NB4 (cell line): ENCODE measurements at places on chromosomes 16 and 17.

GRCh38 chr17:27038676-27039075 is 255.2 kb upstream of the WSB1 start:
- peak; percentile 72 for DNase-seq

- peak; percentile 89 for DNase-seq
Observed at GRCh38 chr16:53224951-53225533, 170.3 kb downstream of the CHD9 start.

DNA sequence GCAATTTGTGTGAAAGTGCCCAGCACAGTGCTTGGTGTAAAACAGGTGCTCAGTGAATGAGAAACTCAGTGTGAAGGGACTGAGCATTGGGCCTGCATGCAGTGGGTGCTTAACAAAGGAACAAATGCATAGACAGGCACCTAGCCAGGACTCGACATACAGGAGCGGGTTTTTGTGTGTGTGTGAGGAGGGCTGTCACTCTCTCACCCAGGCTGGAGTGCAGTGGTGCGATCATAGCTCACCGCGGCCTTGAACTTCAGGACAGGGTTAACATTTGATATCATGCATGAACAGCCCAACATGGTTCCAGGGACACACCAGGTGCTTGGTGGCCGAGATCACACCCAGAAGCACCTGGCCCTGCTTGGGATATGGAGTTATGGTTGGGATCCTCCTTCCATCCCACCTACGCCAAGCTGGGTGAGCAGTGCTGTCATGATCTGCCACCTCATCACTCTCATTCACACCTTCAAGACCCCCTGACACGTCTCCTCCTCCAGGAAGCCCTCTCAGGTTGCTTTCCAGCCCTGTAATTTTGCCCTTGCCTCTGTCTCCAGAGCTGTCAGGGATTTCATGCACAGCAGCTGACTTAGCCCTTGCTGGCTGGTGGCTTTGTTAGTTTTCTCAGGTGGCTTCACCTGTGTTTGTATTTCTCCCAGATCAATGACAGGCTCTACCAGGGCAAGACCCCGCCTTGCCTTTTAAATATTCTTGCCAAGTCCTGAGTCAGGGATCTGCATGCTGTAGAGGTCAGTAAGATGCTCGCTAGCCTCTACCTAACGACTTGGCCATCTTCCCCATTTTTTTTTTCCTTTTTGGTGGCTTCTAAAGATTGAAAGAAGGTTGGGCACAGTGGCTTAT is 66.4 kb downstream of the OR1D5 start:
- DNase-seq = no peak

DNA sequence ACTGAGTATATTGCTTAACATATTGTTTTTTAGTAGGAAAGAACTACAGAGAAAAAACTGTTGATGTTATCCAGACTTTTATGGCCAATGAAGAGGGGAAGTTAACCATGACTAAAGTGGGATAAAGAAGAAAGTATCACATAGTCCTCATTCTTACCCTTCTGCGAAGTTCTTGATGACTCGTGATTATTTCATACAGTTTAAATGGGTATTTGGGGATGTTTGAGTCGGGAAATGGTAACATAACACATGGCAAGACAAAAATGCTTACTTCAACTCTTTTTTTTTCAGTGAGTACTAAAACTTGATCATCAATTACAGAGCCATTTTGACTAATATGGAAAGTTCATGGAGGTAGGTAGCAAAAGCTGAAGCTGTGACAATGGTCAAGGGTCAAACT is 4.9 kb downstream of the POLG2 start:
- DNase-seq = no peak

DNA sequence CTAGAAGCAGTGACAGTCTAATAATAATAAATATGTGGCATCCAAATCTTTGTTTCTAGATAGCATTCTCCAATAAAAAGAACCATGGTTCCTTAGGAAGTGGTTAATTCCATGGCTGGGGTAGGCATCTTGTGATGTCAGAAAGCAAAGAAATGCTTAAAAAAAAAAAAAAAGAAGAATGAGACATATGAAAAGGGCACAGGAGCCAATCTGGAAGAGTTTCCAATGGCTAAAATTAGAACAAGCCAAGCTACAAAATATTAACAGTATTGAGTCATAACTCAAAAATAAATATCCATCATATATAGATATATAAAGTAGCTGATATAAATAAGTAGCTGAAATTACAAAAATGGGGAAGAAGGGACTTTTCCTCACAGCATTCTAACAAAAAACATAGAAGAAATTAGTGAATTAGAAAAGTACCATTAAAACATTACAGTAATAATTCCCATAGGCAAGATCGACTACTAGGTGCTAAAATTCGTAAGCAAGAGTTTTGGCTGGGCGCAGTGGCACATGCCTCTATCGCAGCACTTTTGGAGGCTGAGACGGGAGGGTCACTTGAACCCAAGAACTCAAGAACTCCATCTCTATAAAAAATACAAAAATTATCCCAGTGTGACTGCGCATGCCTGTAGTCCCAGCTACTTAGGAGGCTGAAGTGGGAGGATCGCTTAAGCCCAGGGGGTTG is 111.3 kb downstream of the TRIM37 start:
- no peak for DNase-seq

DNA sequence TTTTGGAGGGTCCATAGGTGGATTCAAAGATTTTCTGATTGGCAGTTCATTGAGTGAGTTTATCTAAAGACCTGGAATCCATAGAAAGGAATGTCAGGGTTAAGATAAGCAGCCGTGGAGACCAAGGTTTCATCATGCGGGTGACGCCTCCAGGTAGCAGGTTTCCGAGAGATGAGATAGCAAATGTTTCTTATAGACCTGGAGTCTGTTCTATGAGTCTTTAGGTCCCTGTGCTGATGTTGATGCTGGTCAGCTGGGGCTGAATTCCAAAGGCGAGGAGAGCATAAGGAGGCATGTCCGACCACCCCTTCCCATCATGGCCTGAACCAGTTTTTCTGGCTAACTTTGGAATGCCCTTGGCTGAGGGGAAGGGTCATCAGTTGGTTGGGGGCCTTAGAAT is 80.2 kb downstream of the RAP1GAP2 start:
- DNase-seq = no peak

DNA sequence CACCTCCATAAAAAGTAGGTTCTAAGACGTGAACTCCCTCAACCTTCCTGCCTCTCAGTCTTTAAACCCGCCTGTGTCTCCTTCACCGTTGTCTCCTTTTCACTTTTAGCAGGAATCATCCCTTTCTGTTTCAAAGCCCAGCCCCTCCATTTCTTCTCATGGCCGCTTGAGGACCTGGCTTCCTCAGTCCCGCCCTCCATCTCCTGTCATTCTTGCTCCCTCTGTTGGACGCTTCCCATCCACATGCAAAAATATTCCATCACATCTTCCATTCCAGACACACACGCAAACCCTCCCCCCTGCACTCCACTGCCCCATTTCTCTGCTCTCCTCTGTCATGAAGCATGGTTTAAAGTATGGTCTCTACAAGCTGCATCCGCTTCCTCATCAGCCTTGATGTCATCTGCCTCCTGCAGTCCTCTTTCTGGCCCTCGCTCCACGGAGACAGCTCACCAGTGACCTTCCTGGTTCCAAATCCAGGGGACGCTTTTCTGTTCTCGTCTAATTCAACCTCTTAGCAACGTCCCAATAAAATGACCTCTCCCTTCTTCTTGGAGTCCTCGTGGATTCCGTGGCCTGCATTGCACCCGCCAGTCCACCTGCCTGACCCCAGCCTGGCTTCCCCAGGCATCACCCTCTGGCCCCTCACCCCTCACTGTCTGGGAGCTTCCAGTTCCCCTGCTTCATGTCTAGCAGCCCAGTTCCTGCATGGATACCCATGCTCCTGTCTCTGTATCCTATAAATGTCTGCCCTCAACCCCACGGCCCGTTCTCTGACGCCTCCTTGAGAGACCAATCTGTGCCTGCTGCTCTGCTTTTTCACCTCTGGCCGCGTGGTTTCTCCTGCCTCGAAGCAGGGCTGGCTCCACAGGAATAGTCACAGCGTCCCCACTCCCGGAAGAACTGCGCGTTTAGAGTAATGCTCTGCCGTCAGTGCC is 26.2 kb downstream of the ANKRD40 start:
- peak; percentile 36 for DNase-seq

DNA sequence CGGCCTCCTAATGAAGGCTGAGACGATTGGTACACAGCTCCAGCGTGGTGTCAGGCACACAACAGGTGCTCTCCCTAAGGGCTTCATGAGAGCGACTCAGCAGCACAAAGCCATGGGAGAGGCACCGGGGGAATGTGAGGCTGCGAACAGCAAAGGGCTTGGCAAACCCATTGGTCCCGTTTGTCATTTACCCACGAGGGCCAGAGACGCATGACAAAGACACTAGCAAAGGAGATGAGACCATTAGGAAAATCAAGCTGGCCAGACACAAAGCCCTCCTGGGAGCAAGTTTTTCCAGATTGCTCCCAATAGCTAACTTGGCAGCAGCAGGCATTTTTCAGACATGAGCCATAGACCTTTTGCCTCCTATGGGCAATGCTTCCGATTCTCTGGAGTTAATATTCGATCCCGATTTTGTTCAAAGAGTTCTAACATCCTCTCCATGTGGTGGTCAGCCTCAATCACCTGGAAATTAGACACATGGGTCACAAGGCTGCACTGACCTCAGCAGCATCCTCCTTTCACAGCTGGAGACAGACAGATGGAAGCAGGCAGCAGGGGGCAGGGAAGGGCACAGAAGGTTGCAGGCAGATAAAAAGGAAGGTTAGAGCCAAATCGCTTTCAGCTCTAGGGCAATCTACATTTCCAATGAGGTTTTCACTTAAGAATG is 38.2 kb downstream of the TK2 start:
- DNase-seq = peak; percentile 35

DNA sequence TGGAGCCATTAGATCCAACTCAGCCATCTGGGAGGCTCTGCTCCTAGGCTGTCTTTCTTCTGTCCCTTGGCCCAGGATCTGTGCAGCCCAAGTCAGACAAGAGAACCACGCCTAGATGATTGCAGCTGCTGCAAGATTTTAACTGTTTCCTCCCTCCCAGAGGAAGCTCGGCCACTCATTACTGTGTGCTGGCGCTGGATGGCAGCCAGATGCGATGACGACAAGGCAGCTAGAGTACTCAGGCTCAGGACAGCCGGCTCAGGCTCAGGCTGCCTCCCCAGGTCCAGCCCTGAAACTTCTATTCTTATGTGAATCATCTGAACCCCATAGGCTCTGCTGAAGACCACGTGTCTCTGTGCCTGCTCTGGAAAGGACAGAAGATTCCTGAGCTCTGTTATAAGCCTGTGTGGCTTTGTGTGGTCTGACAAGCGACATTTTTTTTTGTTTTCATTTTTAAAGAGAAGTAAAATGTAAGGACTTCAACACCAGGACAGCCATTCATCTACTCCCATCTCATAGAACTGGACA is 32.1 kb upstream of the FBXW10B start:
- DNase-seq = peak; percentile 98

- no peak for DNase-seq
Observed at GRCh38 chr16:79543219-79543618, 57.3 kb downstream of the MAF start.

DNA sequence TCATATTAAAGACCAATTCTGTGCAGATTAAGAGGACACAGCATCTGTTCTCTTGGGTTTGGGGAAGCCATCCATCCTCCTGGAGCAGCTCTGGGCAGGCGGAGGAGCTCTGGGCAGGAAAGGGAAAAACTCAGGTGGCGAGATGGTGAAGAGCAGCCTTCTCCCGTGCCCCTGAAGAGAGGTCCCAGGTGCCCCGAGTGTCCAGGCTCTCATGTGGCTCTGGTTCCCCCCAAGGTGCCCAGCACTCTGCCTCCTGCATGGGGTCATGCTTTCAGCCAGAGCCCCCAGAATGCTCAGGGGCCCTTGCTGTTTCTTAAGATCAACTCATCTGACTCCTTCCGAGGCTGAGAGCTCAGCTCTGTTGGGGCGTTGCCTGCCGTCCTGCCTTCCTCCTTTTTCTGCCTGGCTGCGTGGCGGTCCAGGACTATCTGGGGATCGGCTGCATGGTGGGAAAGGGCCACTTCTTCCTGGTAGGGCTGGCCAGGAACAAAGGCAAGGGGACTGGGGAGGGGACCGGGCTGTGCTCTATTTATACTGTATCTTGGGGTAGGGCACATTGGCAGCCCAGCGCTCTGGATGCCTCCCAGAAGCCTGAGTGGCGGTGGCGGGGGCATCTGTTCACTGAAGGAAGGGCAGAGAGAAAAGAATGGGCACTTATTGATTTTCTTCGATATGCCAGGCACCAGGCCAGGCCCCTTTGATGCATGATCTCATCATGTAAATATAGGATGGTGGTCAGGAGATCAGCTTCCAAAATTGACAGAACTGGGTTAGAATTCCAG is 103.2 kb upstream of the SDK2 start:
- no peak for DNase-seq

DNA sequence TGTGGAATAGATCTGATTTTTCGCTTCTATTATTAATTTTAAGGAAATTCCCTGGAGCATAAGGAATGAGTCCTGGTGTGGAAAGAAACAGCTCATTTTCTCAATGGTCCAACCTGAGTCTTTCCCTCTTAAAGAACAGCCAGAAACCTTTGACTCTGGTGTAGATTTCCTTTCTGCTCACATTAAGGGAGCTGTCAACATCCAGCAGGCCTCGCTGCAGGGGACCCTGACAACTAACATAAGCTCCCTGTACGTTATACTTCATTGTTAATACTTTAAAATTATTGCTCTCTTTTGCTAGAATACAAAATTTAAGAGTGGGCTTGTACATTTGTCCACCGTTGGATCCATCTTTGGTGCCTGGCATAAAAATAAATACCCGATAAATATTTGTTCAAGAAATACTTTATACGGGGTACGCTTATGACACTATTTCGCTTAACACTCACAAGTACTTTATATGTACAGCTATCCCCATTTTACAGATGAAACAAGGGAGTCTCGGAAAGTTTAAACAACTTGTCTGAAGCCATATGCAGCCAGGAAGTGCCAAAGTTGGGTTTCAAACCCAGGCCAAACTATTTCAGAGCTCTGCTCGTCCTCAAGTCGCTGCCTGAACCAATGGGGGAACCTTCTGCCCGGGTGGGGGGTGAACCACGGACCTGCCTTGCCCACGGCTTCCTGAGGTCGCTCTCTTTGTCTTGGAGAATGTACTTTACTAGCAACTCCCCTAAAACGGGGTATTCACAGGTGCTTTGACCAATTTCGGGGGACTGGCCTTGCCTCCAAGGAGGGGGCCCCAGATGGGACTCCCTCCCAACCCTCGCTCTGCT is 611 bp downstream of the SMARCE1 start:
- DNase-seq = peak; percentile 64
